ENCODE measurements at places on chromosomes 7 and 10.

DNA sequence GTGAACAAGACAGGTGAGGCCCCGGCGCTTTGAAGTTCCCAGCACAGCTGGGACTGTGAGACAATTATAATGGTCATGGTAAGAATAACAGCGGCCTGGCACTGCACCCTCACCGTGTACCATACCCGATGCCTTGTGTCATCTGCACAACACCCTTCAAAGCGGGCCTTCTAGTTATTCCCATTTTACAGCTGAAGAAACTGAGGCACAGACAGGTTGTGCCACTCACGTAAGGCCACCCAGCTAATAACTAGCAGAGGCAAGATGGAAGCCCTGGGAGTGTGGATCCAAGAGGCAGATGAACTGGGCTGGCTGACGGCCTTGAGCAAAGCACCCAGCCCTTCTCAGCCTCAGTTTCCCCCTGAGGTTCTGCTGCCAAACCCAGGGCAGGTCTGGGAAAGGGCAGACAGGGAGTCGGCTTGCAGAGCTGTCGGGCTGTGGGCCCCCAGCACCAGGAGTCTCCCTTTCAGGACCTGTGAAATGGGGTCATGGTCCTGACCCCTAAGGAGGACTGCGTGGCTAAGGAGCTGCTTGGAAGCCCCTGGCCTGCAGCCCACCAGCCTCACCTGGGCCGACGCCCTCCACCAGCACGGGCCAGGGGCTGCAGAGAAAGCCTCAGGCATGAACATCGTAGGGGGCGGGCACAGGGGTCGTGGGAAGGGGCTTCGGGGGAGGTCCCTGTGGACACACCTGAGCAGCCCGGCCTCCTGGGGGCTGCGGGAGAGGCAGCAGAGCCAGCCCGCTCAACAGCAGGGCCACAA, 15.3 kb upstream of the LFNG start:
- DNase-seq: no peak

- no peak for DNase-seq
Observed at GRCh38 chr7:144769352-144769751, 66.5 kb downstream of the TPK1 start.

DNA sequence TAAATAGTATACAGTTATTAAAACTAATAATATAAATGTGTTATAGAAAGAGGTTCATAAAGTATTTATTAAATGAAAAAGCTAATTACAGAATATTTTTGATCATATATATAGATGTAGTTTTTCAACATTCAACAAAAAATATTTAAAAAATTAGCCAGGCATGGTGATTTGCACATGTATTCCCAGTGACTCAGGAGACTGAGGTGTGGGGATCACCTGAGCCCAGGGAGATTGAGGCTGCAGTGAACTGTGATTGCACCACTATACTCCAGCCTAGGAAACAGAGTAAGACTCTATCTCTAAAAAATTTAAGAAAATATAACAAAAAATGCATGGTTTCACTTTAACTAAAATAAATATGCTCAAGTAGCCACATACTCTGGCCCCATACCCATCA, 118.0 kb upstream of the SEMA3C start:
- no peak for DNase-seq

GRCh38 chr10:31782701-31783100, 145.9 kb downstream of the ARHGAP12 start:
- no peak for DNase-seq

DNA sequence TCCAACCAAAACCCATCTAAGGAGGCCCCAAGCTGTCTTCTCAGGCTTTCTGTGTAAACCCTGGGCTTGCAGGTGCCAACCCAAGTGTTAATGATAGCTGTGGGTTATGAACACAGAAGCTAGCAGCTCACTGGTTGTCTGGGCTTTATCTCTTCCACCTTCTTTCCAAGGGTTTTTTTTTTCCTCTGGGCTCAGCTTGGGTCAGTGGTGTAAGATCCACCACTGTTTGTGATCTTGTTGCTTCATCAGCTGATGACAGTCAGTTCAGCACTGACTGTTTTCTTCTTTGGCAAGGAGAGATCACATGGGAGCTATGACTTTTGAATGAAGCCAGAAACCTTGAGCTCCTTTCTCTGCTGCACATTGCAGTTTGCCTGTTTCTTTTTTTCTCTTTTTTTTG, 4.6 kb downstream of the GTPBP4 start:
- DNase-seq: no peak

DNA sequence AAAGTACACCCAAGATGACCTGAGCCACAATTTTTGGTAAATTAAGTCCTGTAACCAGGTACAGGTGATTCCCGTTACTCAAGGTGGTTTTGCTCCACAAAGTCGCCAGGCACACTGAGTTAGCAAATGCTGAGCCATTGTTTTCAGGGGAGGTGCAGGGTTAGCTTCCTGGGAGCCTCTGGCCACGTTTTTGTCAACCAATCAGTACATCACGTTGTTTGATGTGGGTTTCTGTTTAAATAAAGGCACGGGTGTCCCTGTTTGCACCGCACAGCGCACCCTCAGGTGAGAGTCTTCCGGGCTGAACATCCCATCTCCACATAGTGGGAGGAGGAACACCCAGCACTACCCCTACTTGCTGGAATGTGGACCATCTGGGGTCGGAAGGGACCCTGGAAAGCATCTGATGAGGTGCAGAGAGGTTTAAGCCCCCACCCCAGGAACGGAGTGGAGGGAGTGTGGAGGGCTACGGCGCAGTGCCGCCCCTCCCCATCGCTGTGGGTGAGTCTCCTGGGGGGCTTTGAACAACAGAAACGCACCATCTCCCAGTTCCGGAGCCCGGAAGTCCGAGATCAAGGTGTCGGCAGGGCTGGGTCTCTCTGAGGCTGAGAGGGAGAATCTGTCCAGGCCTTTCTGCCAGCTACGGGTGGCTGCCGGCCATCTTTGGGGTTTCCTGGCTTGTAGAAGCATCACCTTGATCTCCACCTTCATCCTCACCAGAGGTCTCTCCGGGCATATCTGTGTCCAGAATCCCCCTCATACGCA, 42.5 kb downstream of the PRKAG2 start:
- DNase-seq: no peak

DNA sequence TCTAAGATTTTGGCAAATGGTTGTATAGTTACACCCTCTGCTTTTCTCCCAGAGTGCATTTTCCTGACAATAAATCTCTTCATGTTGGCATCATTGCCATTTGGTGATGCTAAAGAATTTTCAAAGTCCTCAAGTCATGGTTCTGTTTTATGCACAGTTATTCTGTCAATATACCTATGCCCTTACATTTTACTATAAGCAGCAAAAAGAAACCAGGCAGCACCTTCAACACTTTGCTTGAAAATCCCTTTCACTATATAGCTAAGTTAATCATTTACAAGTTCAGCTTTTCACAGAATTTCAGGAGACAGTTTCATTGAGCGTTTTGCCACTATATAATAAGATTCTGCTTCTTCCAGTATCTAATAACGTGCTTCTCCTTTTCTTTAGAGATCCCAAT, 22.6 kb downstream of the FIGNL1 start:
- no peak for DNase-seq

Measured in SHP77 treated with DMSO at 0.1 percent for 48 hours (cell line).